Right atrium auricular region (tissue), 2 donors: ENCODE measurements at places on chromosomes 5 and 9. TPM values are rescaled to one million over a fixed set of nuclear protein-coding genes. Genes with fewer than 3 reads are reported as not detected.

DNA sequence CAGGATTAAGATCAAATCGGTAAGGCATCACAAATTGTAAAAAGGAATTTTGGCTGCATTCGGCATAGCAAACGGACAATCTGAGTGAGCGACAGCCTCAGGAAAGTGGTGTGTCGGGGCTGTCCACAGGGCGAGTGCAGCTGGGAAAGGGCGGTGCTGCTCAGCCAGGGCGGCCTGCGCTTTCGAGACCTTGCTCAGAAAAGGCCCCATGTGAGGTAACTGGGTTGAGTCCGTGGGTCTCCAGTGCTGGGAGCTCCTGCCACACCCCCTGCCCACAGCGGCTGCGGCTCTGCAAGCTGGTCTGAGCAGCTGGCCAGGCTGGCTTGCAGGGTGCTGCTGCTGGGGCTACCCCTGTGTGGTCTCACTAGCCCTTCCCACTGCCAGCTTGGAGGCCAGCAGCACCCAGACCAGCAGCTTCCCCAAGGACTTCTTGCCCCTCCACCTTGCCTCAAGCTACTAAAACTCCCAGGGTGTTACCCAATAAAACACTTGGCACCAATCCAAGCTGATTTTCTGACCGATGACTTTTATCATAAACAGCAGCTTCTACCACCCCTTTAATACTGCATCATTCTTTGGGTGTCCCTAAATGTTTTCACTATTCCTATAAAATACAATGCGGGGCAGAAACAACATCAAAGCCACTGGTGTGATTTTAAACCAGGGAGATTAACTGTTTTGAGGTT, 6.2 kb downstream of the SURF2 start:
- no peak for DNase-seq

DNA sequence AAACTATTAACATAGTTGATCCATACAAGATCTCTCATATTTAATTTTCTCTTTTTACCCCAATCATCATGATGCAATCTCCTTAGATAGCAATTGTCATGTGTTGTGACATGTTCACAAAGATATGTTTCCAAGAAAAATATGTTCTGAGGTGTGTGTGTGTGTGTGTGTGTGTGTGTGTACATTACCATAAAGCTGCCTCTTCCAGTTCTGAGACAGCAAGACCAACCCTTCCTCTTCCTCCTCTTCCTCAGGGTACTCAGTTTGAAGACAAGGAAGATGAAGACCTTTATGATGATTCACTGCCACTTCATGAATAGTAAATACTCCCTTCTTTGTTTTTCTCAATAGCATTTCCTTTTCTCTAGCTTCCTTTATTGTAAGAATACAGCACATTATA, 303.3 kb upstream of the PRDM9 start:
- DNase-seq, result no peak

- DNase-seq, result peak; percentile 96
Observed at GRCh38 chr5:759111-759751, 25.3 kb downstream of the ZDHHC11B start.

GRCh38 chr9:131067625-131068024, 28.7 kb upstream of the AIF1L start:
- no peak for DNase-seq

DNA sequence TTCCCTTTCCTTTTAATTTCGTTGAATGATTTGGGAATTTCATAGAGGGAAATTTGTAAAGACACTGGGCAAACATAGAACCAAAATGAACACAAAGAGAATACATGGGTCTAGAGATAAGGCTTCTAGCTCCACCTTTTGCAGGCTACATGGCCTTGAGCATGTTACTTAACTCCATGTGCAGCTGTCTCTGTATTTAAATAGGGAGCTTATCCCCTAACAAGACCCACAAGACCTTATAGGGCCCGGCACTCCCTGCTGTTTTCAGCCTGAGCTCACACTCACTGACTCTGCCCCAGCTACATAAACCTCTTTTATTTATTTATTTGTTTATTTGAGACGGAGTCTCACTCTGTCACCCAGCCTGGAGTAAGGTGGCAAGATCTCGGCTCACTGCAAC, 30.6 kb upstream of the TLE1 start:
- no peak for DNase-seq

GRCh38 chr5:122350496-122350895, 38.5 kb downstream of the SNCAIP start:
- DNase-seq, result no peak

- DNase-seq, result no peak
Observed at GRCh38 chr5:149757956-149758355, 27.8 kb downstream of the PPARGC1B start.

GRCh38 chr9:114060070-114060469, 18.0 kb downstream of the AMBP start:
- DNase-seq, result peak; percentile 42

Gene MEIKIN
- not detected for total RNA-seq

Gene NINJ1
- total RNA-seq, result 65.5 TPM
